GF-D8 (cell line): ENCODE measurements at places on chromosomes 1 and 21.

DNA sequence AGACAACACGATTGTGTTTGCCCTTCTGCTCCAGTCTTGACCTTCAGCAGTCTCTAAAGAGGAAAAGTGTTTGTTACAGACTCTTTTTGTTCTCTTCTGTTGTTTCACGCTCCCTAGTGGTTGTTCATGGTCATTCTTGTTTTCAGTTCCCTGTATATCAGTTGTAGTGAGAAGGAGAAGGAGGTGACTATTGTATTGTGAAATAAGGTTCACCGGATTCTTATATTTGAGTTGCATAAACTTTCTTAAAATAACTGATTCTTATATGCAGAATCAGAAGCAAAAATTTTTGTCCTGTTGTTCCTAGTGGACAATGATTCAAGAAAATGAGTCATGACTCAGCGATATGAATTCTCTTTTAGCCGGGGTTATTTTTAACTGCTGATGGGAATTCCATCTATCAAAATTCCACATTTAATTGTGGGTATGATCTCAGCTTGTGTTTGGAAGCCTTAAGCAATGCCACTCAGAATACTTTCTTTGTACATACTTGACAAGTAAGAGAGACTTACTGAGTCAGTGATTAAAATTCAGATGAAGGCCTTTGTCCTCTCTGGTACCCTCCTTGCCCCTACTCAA lies 152.2 kb downstream of the CLEC20A start:
- no peak for DNase-seq

- DNase-seq, result peak; percentile 9
These were observed 99.4 kb upstream of the S1PR1 start for GRCh38 chr1:101137144-101138126.

- no peak for DNase-seq
These were observed 48.5 kb upstream of the ECE1 start for GRCh38 chr1:21338573-21339355.

- peak; percentile 1 for DNase-seq
These were observed 726 bp upstream of the CYB5R1 start for GRCh38 chr1:202967684-202968281.

- DNase-seq, result no peak
These were observed 120.6 kb downstream of the FCRL5 start for GRCh38 chr1:157431751-157432150.

GRCh38 chr1:241357366-241358340 lies 648 bp upstream of the RGS7 start:
- no peak for DNase-seq

DNA sequence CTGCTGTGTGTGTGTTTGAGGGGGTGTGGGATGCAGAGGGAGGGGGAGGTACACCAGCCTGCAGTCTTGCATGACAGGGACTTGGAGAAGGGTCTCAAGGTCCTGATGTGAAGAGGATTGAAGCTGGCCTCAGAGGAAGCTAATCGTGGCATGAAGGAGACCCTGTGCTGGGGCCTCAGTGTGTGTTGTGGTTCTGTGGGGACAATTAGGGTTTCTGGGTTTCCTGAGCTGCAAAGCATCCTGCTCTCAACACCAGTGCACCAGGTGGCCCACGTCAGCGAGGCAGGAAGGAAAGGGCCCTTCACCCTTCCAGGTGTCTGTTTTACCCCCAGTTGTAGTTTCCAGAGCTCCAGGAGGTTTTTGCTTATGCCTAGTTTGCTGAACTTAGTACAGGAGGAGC lies 52.8 kb downstream of the TENT5C start:
- no peak for DNase-seq

- no peak for DNase-seq
These were observed 27.5 kb upstream of the ROR1 start for GRCh38 chr1:63746129-63746864.

DNA sequence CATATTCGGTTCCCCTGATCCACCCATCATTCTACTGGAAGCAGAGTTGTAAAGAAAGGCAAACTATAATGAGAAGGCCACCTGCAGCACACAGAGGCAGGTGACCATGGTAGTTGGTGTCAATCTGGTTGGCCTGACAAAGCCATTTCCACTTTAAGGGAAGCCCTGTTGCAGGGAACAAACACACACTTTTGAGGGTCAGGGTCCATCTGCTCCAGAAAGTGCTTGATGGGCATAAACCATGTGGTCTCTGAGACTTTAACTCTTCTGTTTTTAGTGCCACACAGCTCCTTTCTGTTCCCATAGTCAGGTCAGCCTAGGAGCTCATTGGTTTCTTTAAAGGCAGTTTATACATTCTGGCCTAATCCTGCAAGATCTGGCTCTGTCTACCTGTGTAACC lies 17.5 kb upstream of the BOLA1 start:
- DNase-seq, result no peak

DNA sequence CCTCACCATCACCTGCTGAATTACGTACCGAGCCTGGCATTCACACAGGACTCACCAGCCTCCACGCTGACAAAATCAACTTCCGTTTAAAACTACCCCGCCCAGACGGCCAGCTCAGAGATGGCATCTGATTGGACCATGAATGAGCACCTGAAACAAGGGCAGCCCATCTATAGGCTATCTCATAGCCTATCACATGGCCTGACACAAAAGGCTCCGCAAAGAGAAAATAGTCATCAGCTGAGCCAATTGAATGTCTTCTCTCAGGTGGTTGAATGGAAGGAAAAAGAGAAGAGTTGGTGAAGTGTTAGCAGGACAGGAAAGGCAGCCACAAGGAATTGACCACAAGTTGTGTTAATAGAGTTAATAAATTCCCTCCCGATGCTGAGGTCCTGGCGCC lies 50.6 kb upstream of the ZC3H12A start:
- DNase-seq, result no peak

GRCh38 chr1:165424454-165425216 lies 20.3 kb downstream of the RXRG start:
- DNase-seq, result no peak

DNA sequence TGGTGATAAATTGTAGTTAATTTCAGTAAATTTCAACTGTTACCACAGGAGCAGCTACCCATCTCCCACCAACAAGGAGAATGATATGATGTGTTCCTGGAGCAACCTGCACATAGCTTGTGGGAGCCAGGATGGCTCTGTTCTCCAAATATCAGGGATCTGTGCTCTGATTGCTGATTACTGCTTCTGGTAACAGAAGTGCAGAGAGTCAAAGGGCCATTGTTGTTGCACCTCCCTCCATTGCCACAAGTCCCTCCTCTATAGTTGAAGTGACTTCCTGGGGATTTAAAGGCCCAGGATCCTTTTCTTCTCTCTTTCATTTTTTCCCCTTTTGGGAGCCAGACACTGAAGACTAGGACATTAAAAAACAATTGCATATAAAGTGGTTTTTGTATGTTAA lies 51.6 kb upstream of the HPDL start:
- DNase-seq, result no peak

GRCh38 chr1:2088458-2088857 lies 38.2 kb downstream of the PRKCZ start:
- DNase-seq, result no peak

GRCh38 chr1:22830041-22830566 lies 119.5 kb downstream of the EPHB2 start:
- DNase-seq, result no peak

DNA sequence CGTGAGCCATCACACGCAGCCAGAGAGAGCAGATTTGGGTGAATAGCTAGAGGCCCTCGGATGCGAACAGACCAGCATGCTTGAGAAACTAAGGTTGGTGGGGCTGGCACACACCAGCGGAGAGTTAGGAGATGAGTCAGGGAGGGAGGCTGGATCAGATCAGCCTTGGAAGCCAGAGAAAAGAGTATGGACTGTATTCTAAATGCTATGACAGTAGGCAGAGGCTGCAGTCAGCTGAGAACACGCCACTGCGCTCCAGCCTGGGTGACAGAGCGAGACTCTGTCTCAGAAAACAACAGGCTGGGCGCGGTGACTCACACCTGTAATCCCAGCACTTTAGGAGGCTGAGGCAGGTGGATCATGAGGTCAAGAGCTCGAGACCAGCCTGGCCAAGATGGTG lies 4.0 kb upstream of the PLEKHM2 start:
- no peak for DNase-seq

- DNase-seq, result no peak
These were observed 107.6 kb upstream of the TLR5 start for GRCh38 chr1:223250632-223251015.

DNA sequence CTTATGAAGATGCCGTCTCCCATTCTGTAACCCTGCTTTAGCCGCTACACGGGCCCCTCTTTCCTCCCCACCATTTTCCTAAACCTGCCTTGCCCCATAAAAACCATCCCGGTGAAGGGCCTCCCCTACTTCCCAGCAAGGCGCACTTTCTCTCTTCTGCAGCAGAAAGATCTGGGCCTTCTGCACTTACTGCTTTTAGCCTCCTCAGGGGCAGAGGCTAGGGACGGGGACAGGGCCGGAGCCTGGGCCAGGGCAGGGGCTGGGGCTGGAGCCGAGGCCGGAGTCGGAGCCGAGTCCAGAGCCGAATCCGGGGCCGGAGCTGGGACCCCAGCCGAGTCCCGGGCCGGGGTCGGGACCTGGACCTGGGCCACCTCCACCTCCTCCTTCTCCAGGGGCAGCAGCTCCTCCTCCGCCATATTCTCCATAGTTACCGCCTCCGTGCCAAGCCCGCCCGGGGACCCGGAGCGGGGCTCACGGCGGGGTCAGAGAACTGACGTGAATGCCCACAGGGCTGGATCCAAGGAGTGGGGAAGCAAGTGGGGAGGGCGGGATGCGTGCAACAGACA lies 382 bp downstream of the TRMT1L start:
- no peak for DNase-seq

- no peak for DNase-seq
These were observed 219.2 kb upstream of the NFIA start for GRCh38 chr1:60863131-60863530.

- DNase-seq, result no peak
These were observed 535.8 kb upstream of the DAB1 start for GRCh38 chr1:57959531-57960241.
